ENCODE measurements at places on chromosomes 6 and 20.

GRCh38 chr20:51926670-51927305, 124.5 kb upstream of the SALL4 start:
- no peak for DNase-seq

DNA sequence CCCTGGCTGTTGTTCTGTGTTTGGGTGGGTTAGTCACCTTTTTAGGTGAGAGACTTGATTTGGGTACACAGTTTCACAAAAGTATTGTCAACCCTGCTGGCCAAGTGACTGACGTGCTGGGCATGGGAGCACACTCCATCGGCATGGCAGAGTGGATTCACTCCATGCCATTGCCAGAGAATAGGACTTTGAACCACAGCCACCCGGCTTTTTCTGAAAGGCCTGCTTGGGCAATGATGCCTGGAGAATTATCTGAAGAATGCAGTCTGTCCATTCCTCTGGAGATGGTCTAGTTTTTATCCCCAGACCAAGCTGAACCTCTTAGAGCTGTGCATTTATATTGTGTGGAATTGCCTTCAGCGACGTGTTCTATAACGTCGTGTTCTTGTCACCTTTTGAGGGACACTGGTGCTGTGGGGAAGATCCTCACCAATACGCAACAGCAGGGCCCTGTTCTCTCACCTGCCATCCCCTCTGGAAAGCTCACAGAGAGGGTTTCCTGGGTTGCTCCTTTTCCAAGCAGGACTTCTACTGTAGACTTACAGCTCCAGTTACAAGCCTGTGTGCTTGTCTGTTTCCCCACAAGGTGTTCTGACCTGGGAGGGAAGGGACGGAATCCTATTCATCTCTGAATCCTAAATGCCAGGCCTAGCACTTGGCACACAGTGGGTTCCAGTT, 183.4 kb upstream of the AKAP12 start:
- DNase-seq, result no peak

DNA sequence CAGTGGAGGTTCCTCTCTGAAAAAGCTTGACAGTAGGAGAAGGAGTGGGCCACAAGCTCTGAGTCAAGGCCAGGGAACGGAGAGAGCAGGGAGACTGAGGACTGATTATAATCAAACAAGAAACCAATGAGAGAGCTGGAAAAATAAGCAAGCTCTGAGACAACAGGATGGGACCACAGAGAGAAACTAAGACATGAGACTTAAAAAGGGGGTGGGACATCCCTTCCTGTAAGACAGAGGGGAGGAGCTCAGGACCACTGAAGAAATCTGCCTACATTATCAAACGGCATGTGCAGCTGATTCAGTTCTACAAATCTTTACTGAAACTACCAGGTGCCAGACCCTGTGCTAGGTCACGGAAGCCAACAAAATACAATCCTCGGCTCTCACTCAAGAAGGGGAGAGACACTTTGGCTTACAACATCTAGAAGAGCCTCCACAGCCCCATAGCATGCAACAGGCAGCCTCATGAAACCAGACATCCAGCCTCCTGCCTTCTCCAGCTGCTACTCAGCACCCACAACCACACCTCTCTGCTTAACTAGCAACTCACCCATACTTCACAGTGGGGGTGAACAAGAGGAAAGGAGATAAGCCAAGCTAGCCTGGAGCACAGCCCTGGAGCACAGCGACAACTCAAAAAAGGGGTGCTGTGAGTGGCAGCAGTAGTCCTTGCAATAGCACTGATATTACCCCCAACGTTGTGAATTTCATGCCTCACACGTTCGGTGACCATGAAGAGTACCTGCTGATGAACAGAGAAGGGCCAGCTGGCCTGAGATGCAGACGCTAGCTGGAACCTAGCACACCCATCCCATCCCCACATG, 39.1 kb upstream of the ANKRD60 start:
- DNase-seq, result no peak

- DNase-seq, result no peak
Observed at GRCh38 chr6:42279966-42280629, 62.4 kb upstream of the MRPS10 start.

DNA sequence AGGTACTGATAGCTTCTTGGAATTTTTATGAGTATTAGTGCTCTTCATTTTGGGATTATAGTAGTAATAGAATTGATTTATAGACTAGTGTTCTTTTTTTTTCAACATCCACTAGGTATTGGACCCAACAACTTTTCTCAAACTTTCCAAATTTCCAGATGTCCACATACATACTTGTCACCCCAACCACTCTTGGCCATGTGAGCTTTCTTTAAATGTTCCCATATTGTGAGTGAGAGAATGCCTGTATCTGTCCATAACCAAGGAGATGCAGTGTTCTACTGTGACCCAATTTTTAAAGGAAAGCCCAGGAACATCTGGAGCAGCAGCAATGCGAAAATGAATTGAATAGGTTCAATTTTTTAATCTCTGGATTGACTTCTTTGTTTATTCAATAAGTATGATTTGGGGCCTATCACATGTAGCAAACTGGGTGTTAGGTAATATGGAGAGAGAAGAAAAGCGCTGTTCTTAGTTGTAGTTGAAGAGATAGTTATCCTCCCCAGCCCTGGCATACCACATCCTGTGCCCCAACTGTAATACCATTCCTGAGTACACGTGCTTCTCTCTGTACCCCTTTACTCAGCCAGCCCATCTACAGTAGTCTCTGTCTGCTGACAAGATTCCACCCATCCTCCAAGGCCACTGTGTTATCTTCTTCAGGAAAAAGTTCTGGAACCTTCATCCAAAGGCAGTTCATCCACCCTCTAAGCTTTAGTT, 116.8 kb upstream of the SUPT3H start:
- no peak for DNase-seq

DNA sequence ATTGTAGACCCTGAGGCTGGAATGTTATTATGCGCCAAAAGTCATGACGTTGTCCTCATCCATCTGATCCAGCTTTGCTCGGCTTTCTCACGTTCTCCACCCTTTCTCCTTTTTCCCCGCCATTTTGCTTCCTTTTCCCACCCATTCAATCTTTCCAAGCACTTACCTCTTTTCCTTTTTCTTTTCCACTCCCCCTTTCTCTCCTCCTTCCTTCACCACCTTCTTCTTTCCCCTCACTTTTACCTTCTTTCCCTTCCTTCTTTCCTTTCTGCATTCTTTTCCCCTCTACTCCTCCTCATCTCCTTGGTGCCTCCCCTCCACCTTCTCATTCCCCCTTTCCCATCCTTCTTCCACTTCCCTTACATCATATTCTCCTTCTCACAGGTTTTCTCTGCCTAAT, 304.8 kb upstream of the TSHZ2 start:
- no peak for DNase-seq

GRCh38 chr6:163147994-163148393, 266.5 kb upstream of the QKI start:
- no peak for DNase-seq

- DNase-seq, result no peak
Observed at GRCh38 chr20:18138639-18139583, 1.2 kb downstream of the KAT14 start.

GRCh38 chr6:166245148-166245547, 63.0 kb downstream of the PRR18 start:
- DNase-seq, result no peak

DNA sequence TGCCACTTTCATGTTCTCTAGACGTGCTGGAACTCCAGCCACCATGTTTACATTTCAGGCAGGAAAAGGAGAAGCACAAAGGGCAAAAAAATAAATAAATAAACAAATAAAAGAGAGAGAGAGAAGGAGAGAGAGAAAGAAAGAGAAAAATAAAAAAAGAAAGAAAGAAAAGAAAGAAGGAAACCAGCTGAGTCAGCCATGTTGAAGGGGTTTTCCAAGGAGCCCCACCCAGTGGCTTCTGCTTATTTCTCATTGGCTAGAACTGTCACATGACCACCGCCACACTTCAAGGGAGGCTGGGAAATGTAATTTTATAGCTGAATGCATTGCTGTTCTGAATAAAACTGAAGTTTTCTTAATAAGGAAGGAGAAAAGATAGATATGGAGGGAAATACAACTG, 71.1 kb downstream of the BFSP1 start:
- no peak for DNase-seq

GRCh38 chr20:2122936-2123335, 21.3 kb downstream of the STK35 start:
- DNase-seq, result no peak

GRCh38 chr20:31710423-31711108, 12.1 kb downstream of the BCL2L1 start:
- DNase-seq, result no peak

DNA sequence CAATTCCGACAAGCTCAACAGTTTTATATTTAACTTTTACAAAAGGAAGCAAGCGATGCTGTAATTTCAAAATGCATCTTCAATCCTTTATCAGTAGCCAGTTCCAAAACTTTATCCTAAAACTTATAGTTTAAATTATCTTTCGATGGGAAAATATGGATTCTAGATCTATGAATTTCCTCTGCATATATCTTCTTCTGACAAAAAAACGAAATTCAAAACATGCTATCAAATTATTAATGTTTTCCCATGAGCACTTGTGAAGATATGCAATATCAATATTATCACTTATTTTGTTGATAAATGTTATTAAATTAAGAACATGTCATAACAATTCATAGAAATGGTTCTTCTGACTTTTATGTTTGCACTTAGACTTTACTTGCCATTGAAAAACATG, 2.3 kb downstream of the NCR2 start:
- no peak for DNase-seq

- DNase-seq, result no peak
Observed at GRCh38 chr6:109795994-109796555, 105.0 kb downstream of the FIG4 start.

DNA sequence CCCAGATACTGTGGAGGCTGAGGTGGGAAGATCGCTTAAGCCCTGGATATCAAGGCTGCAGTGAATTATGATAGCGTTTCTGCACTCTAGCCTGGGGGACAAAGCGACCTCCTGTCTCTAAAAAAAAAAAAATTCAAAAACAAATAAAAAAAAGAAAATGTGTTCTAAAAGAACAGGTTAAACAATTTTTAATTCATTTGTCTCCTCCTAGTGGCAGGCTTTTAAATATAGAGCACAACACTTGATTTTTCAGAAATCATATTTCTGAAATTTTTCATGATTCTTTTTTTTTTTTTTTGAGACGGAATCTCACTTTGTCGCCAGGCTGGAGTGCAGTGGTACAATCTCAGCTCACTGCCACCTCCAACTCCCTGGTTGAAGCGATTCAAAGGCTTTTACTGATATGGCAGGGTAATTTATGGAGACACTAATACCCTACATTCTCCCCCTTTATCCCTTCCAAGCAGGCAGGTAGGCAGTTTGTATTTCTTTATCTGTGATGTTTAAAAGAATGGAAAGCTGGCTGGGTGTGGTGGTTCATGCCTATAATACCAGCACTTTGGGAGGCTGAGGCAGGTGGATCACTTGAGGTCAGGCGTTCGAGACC, 8.7 kb upstream of the GTF3C6 start:
- no peak for DNase-seq

- DNase-seq, result no peak
Observed at GRCh38 chr6:11462742-11463397, 74.7 kb upstream of the TMEM170B start.

- DNase-seq, result peak; percentile 82
Observed at GRCh38 chr6:34484899-34485298, 19.0 kb downstream of the PACSIN1 start.

DNA sequence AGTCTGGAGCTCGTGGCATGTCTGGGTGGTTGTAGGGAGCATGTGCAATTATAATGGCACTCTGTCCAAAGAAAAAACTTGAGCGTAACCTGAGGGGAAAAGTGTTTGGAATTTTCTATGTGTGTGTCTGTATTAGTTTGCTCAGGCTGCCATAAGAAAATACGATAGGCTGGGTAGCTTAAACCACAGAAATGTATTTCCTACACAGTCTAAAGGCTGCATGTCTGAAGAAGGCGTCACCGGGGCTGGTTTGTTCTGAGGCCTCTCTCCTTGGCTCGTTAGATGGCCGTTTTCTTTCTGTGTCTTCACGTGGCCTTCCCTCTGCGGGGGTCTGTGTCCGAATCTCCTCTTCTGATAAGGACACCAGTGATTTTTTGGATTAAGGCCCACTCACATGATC, 59.0 kb downstream of the IGF2R start:
- no peak for DNase-seq

- no peak for DNase-seq
Observed at GRCh38 chr6:131216246-131216645, 81.0 kb downstream of the AKAP7 start.

- no peak for DNase-seq
Observed at GRCh38 chr6:9408402-9409117, 973.2 kb upstream of the SLC35B3 start.

DNA sequence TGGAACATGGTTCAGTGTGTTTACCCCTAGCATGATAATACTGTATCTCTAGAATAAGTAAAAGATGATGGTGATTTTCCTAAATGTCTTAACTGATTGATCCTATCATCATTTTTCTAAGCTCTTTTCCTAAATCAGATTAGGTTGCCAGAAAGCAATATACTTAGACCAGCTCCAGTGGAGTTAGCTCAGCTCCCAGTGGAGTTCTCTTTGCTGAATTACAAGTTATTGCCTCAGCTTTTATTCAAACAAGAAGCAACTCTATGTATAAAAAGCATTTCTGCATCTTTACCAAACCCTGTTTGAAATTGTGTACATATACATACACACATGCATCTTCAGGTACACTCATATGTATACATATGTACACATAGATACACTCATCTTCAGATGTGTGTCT, 44.9 kb downstream of the SNX9 start:
- no peak for DNase-seq

DNA sequence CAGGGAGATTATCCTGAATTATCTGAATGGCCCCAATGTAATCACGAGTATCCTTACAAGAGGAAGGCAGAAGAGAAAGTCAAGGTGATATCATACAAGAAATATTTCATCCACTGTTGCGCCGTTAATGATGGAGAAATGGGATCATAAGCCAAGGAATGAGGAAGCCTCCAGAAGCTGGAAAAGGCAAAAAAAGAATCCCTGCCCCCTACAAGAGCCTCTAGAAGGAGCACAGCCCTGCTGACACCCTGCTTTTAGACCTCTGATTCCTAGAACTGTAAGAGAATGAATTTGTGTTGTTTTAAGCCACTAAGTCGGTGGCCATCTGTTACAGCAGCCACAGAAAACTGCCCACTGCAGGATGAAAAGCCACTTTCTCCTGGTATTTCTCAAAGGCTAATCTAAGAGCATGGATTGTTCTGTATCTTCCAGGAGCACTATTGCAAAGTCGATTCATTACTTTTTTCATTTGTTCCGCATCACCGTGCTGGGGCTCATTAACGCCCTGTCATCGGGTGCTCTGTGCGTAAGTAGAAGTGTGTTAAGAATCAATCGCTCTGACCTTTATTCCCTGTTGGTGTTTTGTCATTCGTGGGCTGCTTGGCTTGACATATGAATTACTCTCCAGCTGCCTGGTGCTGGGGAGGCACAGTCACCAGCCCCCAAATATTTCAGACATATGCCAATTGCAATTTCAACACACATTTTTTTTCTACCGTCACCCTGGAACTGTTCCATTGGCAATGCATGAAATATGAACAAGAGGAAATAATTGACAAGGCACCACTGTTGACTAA, 117.0 kb downstream of the PCSK2 start:
- no peak for DNase-seq

- DNase-seq, result no peak
Observed at GRCh38 chr6:110332281-110332680, 25.9 kb downstream of the METTL24 start.

GRCh38 chr6:89655122-89655521, 16.6 kb upstream of the LYRM2 start:
- DNase-seq, result no peak

GRCh38 chr6:5150551-5151075, 65.5 kb downstream of the PPP1R3G start:
- DNase-seq, result no peak

Measured in activated T-cell treated with anti-CD3 and anti-CD28 coated beads, Interleukin-2, amount 50 U/mL, for 48 hours (primary cell).